ENCODE measurements at places on chromosomes 2 and 18. TPM values are rescaled to one million over a fixed set of nuclear protein-coding genes. Genes with fewer than 3 reads are reported as not detected.

DNA sequence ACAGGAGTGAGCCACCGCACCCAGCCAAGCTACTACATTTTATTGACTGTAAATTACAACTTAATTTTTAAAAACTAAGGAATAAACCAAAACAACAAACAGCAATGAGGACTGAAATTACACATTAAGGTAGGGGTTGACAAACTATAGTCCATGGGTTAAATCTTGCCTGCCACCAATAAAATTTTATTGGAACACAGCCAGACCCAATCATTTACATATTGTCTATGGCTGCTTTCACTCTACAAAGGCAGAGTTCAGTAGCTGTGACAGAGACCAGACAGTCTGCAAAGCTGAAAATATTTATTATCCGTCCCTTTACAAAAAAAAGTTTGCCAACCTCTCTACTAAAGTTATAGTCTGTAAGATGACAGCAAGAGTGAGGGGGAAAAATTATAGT is 24.3 kb upstream of the UGP2 start:
- no peak for DNase-seq

DNA sequence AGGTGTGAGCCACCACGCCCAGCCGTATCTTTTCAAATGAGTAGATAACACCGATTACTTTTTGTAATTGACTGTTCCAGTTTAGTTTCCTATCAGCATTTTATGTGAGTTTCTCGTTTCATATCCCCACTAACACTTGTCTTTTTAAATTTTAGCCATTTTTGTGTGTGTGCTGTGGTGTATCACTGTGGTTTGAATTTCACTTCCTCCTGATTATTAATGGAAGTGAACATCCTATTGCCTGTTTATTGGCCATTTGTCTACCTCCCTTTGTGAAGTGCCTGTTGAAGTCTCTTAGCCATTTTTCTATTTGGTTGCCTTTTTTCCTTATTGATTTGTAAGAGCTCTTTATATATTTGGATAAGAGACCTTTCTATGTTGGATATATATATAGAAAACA is 91.7 kb upstream of the STON1 start:
- no peak for DNase-seq

DNA sequence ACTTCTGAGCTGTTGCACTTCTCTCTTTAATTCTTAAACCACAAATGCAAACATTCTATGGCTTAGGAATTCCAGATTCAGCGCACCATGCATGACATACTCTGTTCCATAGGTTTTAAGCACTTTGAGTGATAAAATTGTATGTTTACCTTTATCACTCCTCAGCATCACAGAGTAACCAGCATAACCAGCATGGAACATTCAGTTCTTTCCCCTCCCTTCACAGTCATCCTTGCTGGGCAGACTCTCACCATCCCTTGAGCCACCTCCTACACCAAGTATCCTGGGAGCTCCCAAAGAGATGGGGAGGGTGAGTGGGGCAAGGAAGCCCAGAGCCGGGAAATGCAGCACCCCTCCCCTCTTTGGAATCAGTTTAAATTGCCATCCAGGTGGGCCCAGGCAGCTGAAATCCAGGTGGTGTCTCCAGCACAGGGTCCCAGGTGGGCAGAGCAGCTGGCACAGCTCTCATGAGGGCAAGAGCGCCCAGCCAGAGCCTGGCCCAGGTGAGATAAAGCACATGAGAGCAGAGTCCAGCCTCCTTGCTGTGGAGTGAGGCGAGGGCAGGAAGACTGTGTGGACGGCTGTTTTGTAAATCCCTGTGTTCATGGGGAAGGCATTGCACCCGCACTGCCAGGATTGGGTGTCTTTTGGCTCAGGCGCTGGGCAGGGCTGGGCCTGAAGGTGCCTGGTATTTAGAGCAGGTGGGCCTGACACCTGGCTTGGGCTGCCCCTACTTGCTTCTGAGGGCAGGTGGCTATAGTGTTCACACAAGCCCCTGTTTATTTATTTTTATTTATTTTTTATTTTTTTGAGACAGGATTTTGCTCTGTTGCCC is 36.8 kb downstream of the LAMA3 start:
- DNase-seq = no peak

GRCh38 chr2:65366595-65367125 is 65.7 kb downstream of the SPRED2 start:
- DNase-seq = peak; percentile 70

DNA sequence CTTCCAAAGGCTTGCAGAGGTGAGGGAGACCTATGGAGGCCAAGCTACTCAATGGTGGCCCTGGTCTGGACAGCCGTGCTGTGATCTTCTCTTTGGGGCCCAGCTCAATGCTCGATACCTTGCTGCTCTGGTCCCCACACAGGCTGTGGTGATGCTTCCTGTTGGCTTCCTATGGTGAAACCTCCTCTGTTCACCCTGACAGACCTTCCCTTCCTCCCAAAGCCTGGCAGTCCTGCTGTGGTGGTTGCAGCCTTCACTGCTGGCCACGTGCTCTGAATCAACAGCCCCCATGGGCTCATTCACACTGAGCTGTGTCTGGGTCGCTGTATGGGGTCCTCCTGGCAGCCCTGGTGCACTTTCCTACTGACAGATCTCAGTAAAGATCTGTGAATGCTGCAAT is 31.0 kb upstream of the GALR1 start:
- no peak for DNase-seq

- no peak for DNase-seq
Observed at GRCh38 chr2:231856959-231857358, 69.2 kb downstream of the NPPC start.

DNA sequence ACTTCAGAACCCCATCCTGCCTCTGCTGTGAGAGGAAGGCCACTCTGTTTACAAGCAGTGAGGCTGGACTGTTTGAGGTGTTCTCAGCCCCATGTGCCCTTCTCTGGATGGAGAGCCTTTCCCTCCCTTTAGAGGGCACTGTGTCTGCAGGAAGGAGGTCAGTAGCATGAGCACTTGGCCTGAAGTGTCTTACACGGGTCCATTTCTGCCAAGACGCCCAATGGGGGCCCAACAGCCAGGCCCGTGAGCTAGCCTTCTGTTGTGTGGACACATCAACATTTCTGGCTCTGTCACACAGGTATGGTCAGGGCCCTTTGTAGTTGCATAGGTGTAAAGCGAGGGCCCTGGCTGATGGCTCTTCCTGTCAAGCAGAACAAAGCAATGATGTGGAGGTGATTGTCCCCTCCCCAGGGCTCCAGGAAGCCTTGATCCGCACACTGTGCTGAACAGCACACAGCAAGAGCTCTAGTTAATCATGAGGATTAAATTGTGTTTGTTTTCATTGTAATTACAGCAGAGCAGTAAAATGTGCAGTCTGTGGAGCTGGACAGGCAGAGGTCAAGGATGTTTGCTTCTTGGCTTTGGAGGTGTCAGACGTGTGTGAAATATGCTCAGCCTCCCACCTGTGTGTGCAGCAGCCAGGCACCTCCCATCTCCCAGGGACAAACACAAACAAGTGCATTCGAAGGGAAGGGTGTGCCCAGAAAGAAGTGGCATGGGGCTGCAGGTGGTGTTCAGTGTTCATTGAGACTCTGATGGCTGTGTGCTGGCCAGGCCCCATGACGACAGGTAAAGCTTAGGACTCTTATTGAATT is 132.1 kb downstream of the SH3RF3 start:
- DNase-seq = peak; percentile 61

GRCh38 chr2:69888451-69888850 is 5.3 kb upstream of the SNRNP27 start:
- DNase-seq = no peak

- DNase-seq = no peak
Observed at GRCh38 chr2:174395969-174396630, 570 bp downstream of the SCRN3 start.

DNA sequence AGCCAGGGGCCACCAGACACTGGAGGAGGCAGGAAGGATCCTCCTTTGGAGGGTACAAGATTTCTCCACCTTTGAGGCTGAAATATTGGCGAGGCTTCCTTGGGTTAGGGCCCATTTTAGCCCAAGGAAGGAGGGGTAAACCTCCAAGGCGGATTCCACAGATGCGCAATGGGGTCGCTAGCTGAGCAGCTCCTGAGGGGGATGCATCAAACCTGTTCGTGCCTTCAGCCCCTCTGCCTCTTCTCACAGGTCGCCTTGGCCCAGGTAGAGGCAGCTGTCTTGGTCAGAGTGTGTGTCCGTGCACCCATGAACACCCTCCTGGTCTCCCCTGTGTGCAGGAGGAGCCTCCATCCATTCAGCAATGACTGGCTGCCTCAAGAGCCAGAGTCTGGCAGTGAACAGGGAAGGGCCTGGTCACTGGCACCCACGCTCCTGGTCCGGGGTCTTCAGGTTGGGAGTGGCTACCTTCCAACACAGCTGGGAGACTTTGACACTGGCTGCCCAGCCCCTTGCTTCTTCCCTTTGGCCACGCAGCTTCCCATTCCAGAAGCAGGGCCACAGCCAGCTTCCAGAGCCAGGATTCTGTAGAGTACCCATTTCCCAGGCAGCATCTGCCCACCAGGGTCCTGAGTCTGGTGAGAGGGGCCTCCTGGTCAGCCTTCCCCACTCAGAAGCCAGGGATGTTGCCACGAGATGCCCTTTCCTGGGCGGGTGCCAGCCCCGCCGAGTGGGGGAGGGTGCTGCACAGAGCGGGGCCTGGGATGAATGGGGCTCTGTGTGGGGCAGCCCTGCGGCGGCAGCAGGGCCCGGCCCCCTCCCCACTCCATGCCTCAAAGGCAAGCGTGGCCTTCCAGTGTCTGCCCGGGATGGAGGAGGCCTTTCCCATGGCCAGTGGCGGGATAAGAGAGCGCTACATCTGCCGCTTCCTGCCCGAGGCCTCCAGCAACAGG is 95.8 kb upstream of the GPC1 start:
- no peak for DNase-seq

GRCh38 chr2:223772363-223772762 is 65.0 kb downstream of the AP1S3 start:
- no peak for DNase-seq

DNA sequence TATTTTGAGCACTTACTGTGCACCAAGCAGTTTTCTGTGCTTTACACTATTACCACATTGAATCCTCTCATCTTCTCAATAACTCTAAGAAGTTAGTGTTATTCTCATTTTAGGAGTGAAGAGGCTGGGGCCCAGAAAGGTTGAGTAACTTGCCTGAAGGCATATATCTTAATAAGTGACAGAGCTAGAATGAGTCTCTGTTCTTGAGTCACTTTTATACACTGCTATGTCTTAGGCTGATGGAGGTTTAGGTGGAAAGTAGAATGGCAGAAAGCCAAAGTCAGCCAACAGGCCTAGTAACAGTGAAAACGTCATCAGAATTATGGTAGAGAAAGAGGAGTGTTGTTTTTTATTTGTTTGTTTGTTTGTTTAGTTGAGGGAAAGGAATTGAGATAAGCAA is 27.9 kb upstream of the RPE start:
- DNase-seq = no peak

- DNase-seq = no peak
Observed at GRCh38 chr2:3044587-3045317, 332.9 kb downstream of the EIPR1 start.

GRCh38 chr2:220697011-220697410 is 875.1 kb downstream of the EPHA4 start:
- no peak for DNase-seq

DNA sequence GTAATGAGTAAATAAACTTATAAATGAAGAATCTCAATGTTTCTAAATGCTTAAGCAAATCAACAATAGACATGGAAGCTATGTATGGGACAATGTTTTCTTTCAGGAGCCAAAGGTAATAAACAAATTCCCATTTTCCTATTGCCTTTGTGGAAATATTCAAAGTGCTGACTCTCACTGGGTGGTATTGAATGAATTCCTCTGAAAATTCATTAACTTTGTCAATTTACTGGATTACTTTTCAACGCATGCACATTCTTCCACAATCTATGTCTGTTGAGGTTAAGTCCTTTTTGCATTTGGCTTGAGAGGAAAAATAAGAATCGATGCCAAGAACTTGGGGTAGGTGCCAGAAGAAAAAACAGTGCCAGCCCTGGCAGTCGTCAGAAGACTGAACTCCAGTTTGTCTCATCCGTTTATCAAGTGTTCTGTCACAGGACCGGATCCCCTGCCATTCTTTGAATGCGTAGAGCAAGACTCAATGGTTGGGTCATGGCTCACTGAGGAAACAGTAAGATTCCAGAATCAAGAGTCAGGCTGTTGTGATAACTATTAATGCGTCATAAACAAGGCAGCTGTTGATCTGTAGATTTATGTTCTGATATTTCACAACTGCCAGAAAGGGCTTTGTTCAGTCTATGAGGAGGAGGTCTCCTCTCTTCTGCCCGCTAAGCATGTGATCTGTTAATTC is 133.3 kb downstream of the GFPT1 start:
- DNase-seq = peak; percentile 89

DNA sequence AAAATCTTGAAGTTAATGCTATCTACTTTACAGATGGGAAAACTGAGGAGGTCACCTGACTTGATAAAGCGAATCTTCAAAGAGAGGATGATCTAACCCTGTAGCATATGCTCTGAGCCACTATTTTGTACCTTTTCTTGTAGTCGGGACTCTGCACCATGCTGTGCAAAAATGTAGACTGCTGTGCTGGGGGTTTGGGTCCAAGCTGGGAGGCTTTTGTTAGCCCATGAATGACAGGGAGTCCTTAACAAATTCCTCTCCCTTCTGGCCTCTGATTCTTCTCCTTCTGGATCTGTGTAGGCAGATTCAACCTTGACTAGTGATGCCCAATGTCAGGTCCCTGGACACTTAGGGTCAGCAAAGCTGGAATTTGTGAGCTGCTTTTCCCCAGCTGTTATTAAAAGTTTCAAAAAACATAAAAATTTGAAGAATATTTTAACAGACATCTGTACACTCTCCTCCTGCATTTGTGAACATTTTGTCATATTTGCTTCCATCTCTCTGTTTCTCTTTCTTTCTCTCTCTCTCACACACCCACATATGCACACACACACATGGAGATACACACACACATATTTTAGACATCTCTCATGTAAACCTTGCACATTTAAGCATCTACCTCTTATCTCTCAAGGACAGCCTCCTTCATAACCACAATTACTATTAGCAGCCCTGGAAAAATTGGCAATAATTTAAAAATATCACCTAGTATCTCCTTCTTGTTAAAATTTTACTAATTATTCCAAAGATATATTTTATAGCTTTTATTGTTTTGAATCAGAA is 335.0 kb upstream of the TRIB2 start:
- no peak for DNase-seq

GRCh38 chr18:55650363-55650870 is 62.4 kb upstream of the TCF4 start:
- DNase-seq = no peak

- DNase-seq = no peak
Observed at GRCh38 chr2:72027426-72028161, 120.1 kb downstream of the CYP26B1 start.

GBX2 gene
- total RNA-seq = not detected

UGT1A4 gene
- not detected for total RNA-seq

ARHGEF33 gene
- 6.4 TPM for total RNA-seq

GAL3ST2 gene
- not detected for total RNA-seq

FMNL2 gene
- total RNA-seq = 12.0 TPM

ACADL gene
- total RNA-seq = 18.5 TPM

FABP1 gene
- not detected for total RNA-seq

TAF4B gene
- 3.0 TPM for total RNA-seq

NEU4 gene
- not detected for total RNA-seq

MAP3K2 gene
- 47.7 TPM for total RNA-seq

COBLL1 gene
- 13.3 TPM for total RNA-seq

RAB6C gene
- not detected for total RNA-seq

TMEM17 gene
- total RNA-seq = not detected
